ENCODE measurements at places on chromosomes 16 and 17.

DNA sequence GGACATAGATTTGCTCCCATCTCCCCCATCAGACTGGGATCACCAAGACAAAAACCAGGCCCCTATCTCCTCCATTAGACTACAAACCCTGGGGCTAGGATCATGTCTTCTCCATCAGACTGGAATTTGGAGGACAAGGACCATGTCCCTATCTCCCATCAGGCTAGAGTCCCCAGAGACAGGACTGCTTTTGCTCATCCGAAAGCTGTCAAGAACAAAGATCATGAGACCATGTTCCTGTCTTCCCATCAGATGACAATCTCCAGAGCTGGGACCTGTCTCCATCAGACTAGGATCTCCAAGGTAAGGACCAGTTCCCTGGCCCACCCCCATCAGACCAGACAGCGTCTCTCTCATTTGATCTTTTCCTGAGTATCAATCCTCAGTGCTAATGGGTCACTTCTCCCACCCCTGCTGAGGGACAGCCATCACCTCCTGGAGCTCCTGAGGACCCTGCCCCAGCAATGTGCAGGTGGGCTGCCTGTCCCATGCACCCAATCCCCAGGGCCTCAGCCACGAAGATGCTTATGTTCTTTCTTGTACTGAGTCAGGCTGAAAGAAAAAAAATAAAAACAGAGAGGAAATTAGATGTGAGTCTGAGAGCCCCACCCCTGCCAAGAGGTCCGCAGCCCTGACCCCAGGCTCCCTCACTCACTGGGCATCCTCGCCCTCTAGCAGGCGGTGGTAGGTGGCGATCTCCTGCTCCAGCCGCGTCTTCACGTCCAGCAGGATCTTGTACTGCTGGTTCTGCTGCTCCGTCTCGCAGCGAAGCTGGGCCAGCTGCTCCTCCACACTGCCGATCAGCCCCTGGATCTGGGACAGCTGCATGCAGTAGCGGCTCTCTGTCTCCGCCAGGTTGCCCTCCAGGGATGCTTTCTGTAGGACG, 90.3 kb downstream of the GOSR1 start:
- no peak for DNase-seq

- no peak for DNase-seq
Observed at GRCh38 chr16:31382485-31383161, 10.5 kb upstream of the ITGAD start.

DNA sequence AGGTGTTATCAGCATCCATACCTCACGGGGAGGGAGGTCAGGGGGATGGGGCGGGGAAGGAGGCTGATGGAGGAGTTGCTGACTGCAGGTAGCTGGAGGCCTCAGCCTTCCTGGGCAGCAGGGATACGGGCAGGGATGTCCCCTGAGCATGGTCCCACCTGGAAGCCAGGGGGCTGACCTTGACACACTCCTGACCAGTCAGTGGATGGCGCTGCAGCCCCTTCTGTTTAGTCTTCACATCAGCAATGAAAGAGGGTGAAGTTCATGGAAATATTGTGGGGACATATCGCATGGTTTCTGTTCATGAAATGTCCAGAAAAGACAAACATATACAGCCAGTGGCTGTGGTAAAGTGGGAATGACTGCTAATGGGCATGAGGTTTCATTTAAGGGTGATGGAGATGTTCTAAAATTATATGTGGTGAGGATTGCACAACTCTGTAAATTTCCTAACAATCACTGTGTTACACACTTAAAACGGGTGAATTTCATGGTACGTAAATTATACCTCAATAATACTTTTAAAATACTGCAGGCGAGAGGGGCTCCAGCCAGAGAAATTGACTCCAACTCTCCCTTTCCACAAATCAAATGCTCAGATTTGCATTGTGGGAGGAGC, 489.6 kb downstream of the CDH13 start:
- no peak for DNase-seq

DNA sequence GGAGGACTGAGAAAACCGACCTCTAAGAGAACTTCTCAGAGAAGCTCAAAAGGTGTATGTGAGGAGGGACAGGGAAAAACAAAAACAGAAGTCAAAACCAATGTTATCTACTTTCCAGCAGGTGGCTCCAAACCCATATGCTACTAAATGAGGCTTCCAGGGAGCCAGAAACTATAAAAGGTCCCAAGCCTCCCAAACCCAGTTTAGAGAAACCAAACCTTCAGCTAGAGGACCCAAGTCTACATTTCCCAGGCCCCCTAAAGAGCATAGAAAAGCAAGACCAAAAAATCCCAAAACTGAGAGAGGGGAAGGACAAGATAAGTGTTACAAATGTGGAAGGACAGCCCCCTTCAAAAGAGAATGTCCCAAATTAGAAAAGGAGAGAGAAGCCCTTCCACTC, 3.7 kb downstream of the HPR start:
- DNase-seq = no peak

DNA sequence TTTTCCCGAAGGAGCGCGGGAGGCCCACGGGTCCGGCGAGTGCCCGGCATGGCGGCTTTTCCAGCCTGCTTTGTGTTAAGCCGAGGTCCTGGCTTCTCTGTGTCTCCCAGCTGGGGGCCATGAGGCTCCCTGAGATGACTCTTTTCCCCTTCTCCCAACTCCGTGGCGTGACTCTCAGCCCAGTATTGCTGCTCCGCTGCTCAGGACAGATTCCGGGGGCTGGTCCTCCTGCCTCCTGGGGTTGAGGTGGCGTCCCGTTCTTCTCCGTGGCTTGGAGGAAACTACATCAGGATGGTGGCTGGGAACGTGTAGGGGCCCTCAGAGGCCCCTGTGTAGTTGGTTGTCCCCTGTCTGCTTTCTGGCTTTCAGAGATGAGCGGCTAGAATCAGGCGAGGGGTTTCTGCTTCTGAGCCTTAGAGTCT, 951 bp downstream of the GPS1 start:
- no peak for DNase-seq

DNA sequence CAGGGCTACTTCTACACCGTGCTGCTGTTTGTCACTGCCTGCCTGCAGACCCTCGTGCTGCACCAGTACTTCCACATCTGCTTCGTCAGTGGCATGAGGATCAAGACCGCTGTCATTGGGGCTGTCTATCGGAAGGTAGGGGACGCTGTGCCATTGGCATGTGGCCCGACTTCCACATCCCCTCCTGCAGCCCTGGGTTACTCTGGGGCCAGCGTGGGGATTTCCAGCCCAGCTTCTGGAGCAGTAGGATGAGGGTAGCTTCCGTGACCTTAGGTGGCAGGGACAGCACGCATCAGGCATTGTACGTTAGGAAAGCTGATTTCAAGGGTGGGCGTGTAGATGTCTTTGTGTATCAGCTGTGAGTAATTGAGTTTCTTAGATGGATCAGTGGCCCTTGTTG, 96.5 kb downstream of the ABCC1 start:
- DNase-seq = no peak

DNA sequence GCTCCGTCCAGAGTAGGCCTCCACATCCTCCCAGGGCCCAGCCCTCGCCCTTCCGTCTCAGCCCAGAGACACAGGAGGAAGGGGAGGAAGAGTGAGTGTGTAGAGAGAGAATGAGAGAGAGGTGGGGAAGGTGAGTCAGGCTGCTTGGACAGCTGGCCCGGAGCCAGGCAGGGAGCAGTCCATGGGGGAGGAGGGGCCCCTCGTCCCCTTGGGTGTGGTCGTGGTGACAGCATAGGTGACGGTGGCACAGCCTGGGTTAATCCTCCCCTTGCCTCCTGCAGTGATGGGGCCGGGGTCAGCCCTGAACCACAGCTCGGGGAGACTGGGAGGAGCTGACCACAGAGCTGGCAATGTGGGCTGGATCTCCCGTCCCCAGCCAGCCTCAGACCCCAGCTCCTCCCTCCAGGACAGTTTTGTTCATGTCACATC, 36.5 kb downstream of the FA2H start:
- no peak for DNase-seq

DNA sequence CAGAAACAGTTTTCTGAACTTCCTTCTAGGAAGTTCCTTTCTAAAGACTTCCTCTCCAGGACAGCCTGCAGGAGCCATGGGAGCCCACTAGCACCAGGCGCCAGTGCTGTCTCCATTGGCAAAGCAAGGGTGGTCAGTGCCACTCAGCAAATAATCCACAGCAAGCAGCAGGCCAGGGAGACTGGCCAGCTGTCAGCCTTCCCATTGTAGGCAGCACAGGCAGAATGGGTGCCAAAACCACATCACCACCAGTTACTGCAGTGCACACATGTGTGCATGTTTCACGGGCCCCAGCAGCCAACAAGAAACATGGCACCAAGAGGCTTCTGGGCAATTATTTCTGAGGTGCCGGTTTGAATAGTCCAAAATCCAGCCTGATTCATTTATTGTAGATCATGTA, 26.7 kb downstream of the DNASE1 start:
- no peak for DNase-seq

DNA sequence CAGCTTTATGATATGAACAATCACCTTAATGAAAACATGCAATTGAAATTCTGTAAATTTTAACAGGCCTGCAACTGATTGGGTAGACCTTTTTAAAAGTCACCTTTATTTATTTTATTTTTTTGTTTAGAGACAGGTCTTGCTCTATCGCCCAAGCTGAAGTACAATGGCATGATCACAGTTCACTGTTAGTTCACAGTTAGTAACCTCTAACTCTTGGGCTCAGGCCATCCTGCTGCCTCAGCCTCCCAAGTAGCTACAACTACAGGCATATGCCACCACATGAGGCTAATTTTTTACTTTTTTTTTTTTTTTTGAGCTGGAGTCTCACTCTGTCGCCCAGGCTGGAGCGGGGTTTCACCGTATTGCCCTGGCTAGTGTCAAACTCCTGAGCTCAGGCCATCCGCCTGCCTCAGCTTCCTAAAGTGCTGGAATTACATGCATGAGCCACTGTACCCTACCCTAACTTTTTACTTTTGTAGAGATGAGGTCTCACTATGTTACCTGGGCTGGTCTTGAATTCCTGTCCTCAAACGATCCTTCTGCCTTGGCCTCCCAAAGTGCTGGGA, 28.0 kb downstream of the AP1G1 start:
- DNase-seq = no peak

GRCh38 chr16:67907397-67908180, 14.5 kb downstream of the PSKH1 start:
- DNase-seq = no peak

- DNase-seq = no peak
Observed at GRCh38 chr16:14483819-14484385, 146.2 kb downstream of the PARN start.

- DNase-seq = no peak
Observed at GRCh38 chr16:4264546-4264945, 8.3 kb downstream of the TFAP4 start.

- DNase-seq = no peak
Observed at GRCh38 chr17:74920642-74921025, 2.4 kb downstream of the USH1G start.

- DNase-seq = no peak
Observed at GRCh38 chr16:80034469-80034826, 433.9 kb upstream of the MAF start.

GRCh38 chr16:54062361-54063278, 224.0 kb downstream of the IRX3 start:
- DNase-seq = no peak

GRCh38 chr16:31438414-31438813, 4.2 kb downstream of the ZNF843 start:
- no peak for DNase-seq

DNA sequence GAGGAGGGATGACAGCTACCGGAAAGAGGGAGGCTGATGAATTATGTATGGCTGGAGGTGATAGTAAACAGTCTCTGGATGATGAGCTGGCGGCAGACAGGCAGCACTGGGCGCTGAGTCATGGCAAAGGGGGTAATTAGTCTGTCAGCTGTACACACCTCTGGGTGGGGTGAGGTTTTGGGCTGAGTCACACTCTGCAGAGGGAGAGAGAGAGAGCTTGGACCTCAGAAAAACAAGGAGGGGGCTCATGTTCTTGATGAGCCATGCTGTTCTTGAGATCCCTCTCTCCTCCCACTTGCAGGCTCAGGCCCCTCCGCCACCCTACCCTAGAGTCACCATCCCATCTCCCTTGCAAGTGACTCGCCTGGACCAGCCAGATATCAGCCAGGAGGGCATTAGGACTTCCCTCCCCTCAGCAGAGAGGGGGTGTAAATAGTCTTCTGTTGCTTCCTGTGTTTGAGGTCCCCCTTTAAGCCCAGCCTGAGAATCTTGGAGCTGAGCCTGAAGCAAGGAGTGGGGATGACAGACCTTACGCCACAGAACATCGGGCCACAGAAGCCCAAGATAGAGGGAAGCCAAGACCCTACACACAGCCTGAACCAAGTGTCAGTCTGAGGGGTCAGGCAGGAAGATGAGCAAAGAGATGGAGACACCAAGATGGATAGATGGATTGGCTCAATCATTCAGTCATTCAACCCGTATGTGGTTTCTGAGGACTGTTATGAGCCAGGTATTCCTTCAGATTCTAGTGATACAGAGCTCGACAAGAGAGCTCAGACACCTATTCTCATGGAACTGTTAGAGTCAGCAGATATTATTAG, 383.2 kb upstream of the CCL2 start:
- DNase-seq = no peak

- no peak for DNase-seq
Observed at GRCh38 chr17:73546770-73547536, 97.3 kb downstream of the SDK2 start.

- no peak for DNase-seq
Observed at GRCh38 chr16:8998108-8998507, 34.4 kb upstream of the USP7 start.

DNA sequence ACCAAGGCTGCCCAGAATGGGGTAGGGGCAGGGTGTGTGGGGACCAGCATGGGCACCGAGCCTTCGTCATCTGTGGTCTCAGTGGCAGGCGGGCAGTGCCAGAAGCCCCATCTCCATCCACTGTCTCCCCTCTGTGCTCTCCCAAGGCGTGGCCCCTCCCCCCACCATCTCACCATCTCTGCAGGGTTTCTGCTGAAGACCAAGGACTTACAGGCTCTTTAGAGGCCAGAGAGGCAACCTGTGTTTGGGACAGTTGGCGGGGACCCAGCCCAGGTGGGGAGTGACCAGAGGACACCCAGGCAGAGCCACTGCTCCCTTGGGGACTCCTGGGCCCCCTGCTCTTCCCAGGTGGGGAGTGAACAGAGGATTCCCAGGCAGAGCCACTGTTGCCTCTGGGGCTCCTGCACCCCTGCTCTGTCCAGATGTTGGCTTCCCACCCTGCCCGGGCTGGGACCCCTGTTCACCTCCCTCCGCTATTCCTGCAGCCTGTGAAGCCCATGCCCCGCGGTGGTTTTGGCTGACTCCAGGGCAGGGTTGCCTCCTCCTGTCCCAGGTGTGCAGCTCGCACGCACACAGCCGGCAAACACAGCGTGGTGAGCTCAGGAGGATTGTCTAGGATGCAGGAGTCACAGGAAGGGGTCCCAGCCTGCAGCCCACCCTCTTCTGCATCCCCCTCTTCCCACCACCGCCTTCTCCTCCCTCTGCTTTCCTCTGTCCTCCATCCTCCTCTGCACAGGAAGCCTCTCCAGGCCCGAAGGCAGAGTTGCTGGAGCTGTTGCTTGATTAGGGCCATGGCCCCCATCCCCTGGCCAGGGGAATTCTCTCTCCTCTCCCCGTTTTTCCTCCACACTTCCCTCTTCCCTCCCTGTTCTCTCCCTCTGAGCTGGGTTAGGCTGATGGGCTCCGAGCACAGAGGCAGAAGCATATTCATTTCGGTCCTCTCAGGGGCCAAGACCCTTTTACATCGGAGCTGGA, 45.0 kb downstream of the SLC7A5 start:
- no peak for DNase-seq

GRCh38 chr17:732902-733720, 715 bp downstream of the TLCD3A start:
- no peak for DNase-seq

GRCh38 chr16:85753976-85754375, 3.1 kb upstream of the C16orf74 start:
- no peak for DNase-seq

Data from cortex of kidney (tissue), 1 donor.